ENCODE measurements at places on chromosomes 6 and 20. TPM values are rescaled to one million over a fixed set of nuclear protein-coding genes. Genes with fewer than 3 reads are reported as not detected.

DNA sequence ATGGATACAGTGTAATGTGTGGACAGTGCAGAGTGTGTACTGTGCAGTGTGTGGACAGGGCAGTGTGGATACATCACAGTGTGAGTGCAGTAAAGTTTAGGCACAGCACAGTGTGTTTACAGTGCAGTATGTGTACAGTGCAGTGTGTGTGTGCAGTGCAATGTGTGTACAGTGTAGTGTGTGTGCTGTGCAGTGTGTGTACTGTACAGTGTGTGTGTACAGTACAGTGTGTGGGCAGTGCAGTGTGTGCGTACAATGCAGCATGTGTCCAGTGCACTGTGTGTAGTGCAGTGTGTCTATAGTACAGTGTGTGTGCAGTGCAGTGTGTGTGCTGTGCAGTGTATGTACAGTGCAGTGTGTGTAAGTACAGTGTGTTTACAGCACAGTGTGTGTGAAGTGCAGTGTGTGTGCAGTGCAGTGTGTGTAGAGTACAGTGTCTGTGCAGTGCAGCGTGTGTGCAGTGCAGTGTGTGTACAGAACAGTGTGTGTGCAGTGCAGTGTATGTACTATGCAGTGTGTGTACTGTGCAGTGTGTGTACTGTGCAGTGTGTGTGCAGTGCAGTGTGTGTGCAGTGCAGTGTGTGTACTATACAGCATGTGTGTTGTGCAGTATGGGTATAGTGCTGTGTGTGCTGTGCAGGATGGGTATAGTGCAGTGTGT is 385.2 kb downstream of the KIF16B start:
- DNase-seq, result no peak

DNA sequence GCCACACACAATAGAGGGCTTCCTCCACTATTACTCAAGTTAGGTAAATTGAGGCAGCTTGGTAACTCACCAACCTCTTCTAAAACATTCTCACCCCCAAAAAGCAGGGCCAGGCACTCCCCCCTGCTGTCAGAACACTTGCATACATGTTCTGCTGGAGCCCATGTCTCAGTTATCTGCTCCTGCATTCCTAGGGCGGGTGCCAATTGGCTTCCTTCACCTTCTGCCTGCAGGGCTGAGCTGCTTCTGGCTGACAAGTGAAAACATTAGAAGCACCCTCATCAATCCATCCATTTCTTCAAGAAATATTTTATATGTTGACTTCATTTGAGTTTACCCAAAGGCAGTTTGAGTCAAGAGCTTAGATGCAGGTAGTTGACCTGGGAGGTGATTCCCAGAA is 4.5 kb upstream of the ENTPD6 start:
- no peak for DNase-seq

GRCh38 chr6:84762220-84763002 is 2.0 kb downstream of the TBX18 start:
- DNase-seq, result no peak

DNA sequence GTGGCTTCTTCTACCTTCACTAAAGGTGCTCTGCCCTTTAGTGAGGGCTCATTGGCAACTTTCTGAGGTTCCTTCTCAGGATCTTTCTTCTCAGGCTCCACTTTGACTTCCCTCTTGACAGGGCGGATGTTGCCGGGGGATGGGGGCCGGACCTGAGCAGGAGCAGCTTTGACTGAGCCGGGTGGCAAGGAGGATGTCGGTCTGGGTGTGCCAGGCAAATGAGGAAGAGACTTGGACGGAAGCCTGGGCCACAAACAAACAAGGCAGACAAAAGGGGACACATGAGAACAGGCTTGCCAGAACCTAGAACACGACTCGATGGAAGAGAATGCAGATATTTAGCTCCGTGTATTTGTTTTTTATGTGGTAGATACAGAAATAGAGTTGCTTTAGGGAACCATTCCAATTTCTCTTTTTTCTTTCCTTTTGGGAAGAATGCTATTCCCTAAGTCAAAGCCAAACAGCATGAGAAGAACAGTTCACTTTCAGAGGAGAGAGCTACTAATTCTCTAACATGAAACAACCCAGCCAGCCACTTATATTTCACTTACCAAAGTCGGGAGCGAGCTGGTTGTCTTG is 76.2 kb upstream of the BCLAF1 start:
- no peak for DNase-seq

- peak; percentile 53 for DNase-seq
Observed at GRCh38 chr20:12581644-12582289, 427.0 kb upstream of the SPTLC3 start.

The WFDC5 gene
- polyA plus RNA-seq, result not detected

Data from muscle of arm (tissue), 14 donors.